ENCODE measurements at places on chromosomes 7 and 10.

DNA sequence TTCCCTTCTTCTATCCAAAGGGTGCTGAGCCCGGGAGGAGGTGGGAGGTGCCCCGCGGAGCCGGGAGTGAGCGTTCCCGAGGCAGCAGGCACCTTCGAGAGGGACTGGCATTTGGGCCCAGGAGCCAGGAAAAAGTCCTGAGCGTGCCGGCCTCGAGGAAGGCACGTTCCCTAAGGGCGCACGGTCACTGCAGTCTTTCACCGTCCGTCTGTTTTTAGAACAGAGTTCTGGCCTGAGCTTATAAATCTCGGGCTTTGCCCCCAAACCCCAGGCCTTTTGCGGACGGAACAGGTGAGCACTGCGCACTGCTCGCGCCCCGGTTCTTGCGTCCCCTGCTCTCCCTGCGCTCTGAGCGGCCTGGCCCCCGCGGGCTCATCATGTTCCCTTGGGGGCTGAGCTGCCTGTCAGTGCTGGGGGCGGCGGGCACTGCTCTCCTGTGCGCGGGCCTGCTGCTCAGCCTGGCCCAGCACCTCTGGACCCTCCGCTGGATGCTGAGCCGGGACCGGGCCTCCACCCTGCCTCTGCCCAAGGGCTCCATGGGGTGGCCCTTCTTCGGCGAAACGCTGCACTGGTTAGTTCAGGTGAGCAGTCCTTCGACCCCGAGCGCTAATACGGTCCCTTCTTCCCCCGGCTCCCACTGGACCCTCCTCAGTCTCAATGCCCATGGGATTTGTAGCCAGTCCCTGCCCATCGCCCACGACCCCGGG, 442 bp downstream of the CYP26C1 start:
- no peak for DNase-seq

DNA sequence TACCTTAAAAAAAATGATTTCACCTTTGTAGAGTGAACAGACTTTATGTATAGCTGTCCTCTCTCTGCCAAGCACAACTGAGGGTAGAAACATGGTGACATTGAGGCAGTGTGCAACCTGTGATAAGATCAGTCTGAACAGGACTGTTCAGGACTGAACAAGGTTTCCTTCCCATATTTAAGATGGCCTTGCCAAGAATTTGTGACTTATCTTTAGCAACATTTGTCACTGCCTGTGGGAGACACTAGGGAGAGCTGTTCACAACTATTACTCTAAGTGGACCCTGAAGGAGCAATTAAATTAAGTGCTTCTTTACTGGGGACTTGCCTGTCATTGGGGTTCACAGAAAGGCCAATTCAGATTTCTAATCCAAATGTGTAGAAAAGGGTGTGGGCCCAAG, 6.7 kb downstream of the OR13A1 start:
- DNase-seq = no peak

DNA sequence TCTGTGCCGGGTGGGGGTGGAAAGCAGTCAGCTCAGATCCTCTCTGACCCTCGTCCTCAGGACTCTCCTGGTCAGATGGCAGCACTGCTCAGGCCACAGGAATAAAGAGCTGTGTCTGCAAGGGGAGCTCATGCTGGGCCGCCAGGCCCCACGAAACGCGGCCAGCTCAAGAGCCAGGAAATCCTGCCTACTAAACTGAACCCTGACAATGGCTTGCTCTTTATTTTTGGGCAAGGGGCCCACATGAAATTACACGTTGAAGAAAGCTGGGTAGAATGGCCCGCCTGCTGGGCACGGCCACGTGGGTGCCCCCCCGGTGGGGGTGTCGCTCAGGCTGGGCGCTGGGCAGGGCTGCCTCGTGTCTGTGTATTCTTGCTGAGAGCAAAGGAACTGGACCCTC, 103.0 kb downstream of the ITIH5 start:
- DNase-seq = no peak

GRCh38 chr10:10361301-10361885, 656.3 kb upstream of the CELF2 start:
- no peak for DNase-seq

- DNase-seq = peak; percentile 62
These were observed 191.9 kb downstream of the RPS24 start for GRCh38 chr10:78225594-78225993.

- no peak for DNase-seq
These were observed 4.4 kb downstream of the UNC5B start for GRCh38 chr10:71216751-71217265.

DNA sequence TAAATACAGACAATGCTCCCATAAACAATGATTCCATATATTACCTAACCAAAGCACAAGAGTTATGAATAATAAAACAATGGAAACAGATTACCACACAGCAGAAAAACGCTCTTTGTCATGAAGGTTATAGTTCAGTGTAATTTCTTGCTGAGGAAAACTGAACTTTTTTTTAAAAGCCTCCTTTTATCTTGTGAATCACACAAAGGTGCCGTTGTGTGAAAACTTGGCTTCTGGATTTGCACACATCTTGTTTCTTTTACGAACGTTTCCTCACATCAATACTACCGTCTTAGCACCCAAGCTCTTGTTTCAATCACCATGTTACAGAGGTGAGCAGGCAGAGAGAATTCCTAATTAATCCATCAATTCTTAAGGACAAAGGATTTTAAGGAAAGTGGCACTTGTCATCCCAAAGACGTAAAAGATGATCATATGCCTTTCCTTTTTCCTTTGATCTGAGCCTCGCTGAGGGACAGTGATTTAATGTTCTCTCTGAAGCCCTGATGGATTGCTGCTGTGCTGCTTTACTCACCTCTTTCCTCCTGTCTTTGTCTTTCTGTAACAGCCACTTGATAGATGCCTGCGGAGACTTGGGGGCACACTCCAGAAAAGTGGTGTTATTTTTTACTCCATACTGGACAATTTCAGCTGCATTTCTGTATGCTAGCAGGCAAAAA, 110.1 kb downstream of the CD36 start:
- DNase-seq = peak; percentile 95

DNA sequence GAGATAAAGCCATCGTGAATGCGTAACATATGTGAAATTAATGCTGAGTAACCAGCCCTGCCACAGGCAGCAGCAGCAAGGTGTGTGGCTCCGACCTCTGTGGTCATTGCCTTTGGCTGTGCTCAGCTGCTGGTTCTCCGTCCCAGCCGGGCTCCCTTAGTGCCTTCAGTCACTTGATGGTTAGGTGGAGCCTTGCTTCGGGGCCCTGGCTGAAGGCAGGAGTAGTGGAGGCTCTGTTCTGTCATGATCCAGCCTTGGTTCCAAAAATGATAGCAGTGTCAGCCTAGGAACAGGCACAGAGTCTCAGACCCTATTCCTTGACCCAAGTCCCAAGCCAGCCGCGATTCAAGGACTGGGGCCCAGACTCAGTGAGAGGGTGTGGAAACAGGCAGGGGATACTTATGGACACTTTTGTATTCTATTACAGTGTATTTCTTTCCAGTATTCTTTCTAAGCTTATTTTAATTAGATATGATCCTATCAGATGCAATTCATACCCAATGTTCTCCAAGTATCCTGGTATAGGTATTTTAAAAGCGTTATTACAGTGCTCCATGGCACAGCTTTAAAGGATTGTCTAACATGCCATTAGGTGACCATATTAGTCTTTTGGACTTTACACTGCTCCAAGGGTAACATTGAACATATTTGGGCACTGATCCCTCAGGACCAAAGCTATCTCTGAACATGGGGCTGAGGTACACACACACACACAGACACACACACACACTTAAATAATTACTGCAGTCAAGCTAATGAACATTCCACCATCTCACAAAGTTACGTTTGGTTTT, 9.0 kb downstream of the SCART1 start:
- no peak for DNase-seq

- no peak for DNase-seq
These were observed 11.4 kb downstream of the JCAD start for GRCh38 chr10:30047924-30048531.

DNA sequence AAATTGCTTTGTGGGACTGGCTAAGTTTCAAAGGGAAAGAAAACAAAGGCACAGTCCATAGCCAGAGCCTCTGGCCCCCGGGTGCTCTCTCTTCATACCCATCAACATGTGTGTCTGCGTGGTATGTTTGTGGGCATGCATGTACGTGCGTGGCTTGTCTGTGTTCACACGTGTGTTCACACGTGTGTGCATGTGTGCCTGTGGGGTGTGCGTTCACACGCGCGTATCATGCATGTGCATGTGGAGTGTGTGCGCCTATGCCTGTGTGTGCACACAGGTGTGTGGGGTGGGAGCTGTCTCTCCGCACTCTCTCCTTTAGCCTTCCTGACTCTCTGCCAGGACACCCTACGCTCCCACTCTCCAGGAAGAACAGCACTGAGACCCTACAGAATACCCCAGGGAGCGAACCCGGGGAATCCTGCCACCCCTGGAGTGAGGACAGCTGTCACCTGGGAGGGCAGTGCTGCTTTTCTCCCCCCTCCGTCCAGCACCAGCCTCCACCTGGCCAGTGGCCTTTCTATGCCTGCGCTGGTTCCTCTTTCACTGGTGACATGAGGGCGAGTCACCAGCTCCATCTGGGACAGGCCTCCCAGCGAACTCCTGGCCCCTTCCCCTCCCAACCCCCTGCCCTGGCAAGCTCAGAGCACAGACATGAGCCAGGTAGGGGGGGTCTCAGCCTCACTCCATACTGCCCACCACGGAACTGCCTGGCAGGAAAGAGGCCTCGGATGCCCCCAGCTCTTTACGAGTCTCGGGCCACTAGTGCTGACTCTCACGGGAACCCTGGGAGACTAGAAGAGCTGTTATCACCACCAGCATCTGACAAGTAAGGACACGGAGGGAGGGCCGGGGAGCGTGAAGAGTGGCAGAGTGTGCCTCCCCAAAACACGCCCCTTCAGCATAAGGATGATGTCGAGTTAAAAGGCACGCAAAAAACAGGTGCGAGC, 16.5 kb downstream of the WDR86 start:
- no peak for DNase-seq

DNA sequence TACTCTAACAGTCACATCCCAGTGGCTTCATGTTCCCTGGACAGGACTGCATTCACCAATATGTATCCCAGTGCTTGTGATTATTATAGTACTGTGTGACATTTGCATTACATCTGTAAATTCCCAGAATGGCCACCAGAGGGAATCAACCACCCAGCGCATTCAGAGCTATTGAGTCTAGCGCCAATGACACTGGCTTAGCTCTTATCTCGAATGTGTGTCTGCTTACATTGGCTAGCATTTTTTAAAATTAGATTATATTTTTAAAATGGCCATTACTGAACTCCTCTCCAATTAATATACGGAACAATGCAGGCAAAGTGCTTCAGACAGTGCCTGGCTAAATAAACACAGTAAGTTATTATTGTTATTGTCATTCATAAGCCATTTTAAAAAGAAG, 36.3 kb downstream of the TRIL start:
- DNase-seq = peak; percentile 36

DNA sequence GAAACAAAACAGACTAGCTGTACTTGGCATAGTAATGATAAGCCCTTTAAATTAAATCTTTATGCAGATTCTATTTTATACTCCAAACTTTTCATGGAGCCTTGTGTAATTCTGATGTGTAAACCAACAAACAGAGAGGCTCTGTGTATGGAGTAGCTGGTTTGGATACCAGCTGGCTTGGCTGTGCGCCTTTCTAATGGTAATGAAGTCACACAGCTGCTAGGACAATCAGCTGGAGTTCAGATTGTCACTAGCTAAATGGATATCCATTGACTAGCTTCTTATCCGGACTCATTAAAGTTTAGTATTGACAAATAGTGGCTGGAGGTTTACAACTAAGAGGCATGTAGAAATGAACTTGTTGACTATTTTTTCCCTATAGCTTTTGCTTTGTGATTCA, 398.4 kb downstream of the DGKB start:
- no peak for DNase-seq

All from NCI-H2227 treated with DMSO at 0.1 percent for 48 hours (cell line).